NCI-H1694 (cell line): ENCODE measurements at places on chromosomes 1 and 21.
A peak's percentile ranks its signal among the peaks of the same experiment; 100 is the strongest.

- no peak for DNase-seq
Measured at GRCh38 chr1:66598670-66599069, 64.7 kb downstream of the SGIP1 start.

DNA sequence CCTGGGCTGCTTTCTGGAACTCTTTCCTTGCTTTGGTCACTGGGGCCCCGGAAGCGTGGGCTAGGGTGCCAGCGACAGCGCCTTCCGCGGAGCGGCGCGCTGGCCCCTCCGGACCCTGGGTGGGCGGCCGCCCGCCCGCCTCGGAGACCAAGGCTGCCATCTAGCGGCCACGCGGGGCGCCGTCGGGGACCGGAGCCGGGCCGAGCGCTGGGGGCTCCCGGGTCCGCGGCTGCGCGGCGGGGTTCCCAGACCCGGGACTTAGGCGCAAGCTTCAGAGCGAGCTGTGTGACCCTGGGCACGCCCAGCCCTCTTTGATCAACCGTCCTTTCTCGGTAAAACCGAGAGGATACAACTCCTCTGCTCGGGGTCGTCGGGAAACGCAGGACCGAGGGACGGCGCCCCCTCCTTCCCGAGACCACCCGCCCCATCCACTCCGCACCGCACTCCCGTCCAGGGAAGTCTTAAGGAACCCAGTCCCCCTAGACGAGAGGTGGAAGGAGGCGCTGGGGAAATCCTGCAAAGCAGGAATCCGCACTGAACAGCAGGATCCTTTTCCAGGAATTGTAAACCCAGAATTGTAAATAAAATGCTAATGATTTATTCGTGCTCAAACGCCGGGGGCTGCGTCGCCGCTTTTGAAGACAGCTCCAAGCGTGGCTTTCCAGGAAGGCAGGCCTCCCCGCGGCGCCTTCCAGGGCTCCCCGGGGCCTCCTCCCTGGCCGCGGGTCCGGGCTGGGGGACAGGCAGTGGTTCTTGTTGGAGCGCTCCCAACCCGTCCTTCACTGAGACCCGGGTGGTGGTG is 41.2 kb downstream of the RRAGC start:
- DNase-seq: no peak

- no peak for DNase-seq
Measured at GRCh38 chr1:37628026-37628556, 6.6 kb downstream of the RSPO1 start.

DNA sequence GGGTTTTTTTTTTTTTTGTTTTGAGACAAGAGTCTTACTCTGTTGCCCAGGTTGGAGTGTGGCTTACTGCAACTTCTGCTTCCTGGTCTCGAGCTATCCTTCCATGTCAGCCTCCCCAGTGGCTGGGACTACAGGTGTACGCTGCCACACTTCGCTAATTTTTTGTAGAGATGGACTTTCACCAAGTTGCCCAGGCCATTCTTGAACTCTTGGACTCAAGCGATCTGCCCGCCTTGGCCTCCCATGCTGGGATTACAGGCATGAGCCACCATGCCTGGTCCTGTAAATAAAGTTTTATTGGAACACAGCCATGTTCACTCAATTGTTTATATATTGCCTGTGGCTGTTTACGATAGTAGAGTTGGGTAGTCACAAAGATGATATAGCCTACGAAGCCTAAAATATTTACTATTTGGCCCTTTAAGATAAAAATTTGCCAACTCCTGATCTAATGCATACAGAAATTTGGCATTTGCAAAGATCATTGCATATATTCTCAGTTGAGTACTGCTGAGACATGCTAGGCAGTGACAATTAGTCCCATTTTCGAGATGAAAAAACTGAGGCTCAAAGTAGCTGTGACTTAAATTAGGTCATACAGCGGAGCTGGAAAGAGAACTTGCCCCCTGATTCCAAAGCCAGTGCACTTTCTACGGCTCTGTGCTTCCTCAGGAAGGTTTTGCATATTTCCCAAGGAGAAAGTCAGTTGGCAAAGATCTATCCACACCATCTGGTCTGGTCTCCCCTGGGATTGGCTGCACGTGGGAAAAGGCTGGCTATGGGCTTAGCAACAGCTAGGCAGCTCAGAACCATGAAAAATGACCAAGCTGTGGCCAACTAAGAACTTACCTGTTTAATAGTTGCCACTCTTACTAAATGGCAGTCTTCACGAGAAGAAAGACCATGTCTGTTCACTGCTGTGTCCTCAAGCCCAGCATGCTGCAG is 19.4 kb downstream of the MECR start:
- DNase-seq: peak; percentile 9

DNA sequence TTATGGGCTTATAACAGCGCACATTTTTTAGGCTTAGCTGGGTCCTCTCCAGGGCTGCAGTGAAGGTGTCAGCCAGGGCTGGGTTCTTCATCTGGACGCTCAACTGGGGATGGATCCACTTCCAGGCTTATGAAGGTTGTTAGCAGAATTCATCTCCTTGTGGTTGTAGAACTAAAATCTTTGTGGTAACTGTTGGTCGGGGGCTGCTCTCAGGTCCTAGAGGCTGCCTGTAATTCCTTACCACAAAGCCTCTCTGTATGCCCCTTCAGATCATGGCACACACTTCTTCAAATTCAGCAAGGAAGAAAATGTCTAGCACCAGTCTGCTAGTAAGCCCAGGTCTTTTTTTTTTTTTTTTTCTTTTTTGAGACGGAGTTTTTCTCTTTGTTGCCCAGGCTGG is 40.9 kb upstream of the EPS8L3 start:
- DNase-seq: no peak

GRCh38 chr1:14909920-14910460 is 243.6 kb upstream of the TMEM51 start:
- DNase-seq: no peak

GRCh38 chr1:244651956-244652622 is 837 bp upstream of the DESI2 start:
- no peak for DNase-seq

DNA sequence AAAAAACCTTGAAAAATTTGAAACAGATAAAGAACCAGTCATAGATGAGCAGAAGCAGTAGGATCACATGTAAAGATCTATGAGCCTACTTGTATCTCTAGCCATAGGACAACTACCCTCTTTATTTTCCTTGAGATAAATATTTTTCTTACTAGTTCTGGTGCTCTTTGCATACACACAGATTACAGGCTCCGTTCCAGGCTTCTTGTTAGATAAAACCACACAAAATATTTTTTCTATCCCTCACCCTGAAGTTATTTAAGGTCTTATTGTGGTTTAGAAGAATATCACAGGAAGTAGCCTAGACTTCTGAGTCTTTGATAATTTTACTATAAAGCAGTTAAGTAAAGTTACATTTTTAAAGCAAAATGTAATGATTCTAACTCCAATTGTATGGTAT is 512.2 kb downstream of the NEGR1 start:
- no peak for DNase-seq

DNA sequence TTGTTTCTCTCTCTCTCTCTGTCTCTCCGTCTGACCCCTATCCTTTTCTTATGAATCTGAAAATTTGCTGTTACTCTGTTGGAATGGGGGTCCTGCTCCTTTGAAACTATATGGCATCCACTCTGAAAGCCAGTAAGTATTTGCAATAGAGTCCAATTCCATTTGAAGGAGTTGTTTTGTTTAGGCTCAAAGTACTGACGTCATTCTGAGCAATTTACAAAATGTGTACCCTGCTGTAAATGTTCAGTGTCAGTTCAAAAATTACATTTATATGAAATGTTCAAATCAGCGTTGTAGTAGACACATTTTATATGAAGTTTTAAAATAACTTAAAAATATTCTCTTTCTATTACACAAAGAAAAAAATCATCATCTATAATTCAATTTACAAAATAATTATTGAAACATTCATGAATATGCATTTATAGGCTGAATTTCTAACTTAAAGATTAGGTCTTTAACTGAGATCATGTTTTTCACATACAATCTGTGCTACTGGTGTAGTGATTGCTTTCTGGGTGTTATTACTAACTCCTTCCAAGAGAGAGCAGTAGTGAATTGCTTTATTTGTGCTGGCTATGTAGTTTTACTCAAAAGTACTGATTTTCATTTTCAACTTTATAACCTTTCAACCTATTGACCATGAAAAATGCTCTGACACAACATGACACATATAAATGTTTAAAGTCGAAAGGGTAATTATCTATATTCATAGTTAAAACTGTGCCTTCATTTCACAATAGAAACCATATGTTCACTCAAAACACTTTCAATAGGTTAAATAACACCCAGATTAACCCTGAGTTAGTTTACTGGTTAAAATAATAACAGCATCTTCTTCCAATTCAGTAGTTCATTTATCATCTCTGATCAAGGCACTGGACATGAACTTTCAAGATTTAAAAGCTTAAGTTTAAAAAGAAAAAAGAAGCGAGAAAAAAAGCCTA is 253.1 kb upstream of the ADGRL4 start:
- no peak for DNase-seq

- DNase-seq: no peak
Measured at GRCh38 chr1:216614011-216614934, 109.0 kb downstream of the ESRRG start.

GRCh38 chr1:160522622-160523345 is at the start of gene SLAMF6:
Gene SLAMF6 (minus strand): TSS chr1:160523255. CDS start chr1:160523192, 63 bp downstream.
- no peak for DNase-seq

GRCh38 chr1:13607002-13607401 is 23.4 kb downstream of the PDPN start:
- DNase-seq: no peak

DNA sequence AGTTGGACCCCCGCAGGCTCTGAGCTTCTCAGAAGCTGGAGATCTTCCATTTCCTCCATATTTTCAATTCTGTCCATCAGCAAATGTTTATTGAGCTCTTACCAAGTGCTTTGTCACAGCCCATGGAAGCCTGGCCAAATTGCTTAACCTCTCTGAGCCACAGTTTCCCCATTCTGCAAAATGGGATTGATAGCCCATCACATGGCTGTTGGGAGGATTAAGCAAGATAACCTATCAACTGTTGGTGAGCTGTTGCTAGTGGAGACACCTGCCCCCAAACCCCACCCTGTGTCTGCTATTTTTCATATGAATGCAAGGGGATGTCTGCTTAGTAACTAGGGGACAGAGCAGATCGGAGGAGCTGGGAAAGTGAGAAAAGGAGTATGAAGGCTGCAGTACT is 38.3 kb downstream of the CD34 start:
- no peak for DNase-seq

GRCh38 chr1:16249596-16250241 is 12.7 kb upstream of the CPLANE2 start:
- no peak for DNase-seq

- DNase-seq: no peak
Measured at GRCh38 chr1:181296180-181296579, 187.1 kb upstream of the CACNA1E start.

- no peak for DNase-seq
Measured at GRCh38 chr1:156664767-156665411, 12.3 kb downstream of the NES start.

- peak; percentile 97 for DNase-seq
Measured at GRCh38 chr21:17454315-17455027, 58.4 kb upstream of the CXADR start.

DNA sequence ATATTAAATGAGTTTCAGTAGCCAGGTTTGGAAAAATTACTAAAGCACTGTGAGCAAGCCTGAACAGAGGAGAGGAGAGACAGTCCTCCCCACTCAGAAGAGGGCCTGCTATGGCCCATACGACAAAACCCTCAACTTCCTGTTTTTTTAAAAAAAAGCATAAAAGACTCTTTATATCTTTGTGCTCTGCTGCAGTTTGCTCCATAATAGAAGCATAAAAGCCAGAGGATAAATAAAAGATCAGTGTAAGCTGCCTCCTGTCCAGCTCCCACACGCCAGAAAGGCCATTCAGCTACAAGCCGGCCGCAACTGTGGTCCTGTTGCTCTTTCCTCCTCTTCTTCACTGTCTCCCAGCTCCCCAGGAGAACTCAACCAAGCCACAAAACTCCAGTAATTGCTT is 37.8 kb downstream of the NID1 start:
- DNase-seq: no peak

DNA sequence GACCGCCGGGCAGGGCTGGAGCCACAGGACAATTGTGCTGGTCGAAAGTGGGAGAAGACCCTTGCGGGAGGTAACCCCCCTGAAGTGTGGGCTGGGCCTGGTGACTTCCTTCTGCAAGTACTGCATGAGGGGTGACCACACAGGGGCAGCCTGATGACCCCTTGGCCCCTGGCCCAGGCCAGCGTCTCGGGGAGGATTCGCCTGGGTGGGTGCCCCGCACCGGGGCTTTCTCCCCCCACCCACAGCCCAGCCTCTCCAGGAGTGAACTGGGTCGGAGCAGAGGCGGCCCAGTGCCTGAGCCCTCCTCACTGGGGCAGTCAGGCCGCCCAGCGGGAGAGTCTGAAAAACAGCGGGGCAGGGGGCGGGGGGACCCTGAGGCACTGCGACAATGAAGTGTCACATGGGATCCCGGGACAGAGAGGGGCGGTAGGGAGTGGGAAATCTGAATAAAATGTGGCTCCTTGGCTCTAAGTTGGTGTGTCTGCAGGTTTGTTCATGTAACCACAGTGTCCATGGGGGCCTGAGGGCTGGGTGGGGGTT is 1.6 kb upstream of the DNMT3L start:
- no peak for DNase-seq

- DNase-seq: no peak
Measured at GRCh38 chr1:176110203-176110602, 96.9 kb downstream of the COP1 start.

DNA sequence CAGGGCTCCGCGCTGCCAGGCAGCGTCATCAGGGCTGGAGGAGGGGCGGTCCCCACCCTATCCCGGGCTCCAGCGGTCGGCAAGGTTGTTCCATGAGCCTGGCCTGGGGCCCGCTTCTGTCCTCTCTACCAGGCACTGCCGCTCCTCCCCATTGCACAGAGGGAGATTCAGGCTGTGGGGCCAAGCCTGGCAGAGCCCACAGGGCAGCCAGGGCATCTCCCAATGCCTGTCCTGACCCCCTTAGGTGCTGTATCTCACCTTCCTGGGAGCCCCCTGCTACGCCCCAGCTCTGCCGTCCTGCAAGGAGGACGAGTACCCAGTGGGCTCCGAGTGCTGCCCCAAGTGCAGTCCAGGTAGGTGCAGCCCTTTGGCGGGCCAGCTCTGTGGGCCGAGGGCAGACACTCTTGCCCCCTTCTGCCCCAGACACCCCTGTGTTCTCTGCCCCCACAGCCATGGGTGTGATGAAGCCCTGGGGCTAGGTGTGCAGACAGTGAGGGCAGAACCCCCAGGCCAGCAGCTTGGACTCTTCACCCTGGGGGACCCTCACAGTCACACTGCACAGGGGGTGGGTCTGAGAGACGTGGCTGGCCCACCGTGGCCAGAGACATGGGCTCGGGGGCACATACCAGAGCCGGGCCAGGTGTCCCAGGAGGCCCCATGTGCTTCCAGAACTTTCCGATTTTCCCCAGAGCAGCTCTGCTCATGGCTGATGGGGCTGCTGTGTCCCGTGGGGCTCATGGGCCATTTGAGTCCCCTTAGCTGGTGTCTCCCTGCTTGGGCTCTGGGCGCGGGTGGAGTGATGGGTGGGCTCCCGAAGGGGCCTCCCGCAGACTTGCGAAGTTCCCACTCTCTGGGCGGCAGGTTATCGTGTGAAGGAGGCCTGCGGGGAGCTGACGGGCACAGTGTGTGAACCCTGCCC is 1.6 kb downstream of the TNFRSF14 start:
- DNase-seq: no peak
